Activated CD4-positive, alpha-beta T cell treated with anti-CD3 and anti-CD28 coated beads for 36 hours (primary cell): ENCODE measurements at places on chromosomes 13 and 19. TPM values are rescaled to one million over a fixed set of nuclear protein-coding genes. Genes with fewer than 3 reads are reported as not detected.

GRCh38 chr13:56351041-56351440 lies 789.7 kb upstream of the PRR20A start:
- no peaks in the 10 kb centered on the region for H3K36me3 ChIP-seq
- no peak overlapping the region for H3K27ac ChIP-seq
- no peaks in the 10 kb centered on the region for H3K4me1 ChIP-seq
- DNase-seq, result no peak
- H3K27me3 ChIP-seq, result no peaks in the 10 kb centered on the region
- H3K4me3 ChIP-seq, result no peak overlapping the region

DNA sequence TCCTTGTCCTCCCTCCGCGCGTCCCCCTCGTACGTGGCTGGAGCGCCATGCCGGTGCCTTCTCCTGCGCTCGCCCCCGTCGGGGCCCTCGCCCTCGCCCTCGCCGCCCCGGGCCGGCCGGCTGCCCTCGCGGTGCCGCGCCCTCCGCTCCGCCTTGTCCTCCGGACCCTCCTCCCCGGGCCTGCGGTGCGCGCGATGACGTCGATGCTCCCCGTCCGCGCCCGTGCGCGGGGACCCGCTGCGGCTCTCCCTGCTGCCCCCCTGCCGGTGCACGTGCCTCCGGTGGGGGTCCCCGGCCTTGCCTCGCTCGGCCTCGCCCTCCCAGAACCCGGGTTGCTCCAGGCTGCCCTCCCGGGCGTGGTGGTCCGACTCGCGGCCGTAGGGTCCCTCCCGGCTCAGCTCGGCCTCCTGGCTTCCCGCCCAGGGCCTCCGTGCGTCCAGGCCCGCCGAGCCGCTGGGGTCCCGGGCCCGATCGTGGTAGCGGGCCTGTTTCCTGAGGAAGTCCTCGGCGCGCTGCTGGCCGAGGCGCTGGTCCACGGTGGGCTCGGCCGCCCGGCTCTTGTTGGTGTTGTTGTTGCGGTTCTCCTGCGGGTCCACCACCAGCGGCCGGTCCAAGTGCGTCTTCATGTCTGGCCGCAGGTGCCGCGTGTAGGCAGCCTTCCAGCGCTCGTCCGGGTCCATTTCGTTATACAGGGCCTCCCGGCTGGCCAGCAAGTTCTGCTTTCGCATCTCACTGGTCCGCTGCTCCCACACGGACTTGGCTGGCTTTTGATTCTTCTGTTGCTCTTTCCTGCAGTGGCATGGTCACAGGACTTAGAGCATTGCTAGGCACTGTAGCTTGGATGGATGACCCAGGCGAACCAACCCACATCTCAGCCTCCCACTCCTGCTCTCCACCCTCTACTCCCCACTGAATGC lies 148.6 kb downstream of the IER2 start:
- H3K27ac ChIP-seq, result no peak overlapping the region
- H3K4me1 ChIP-seq, result peaks cover 5% of the 10 kb centered on the region
- peaks cover 39% of the 10 kb centered on the region for H3K27me3 ChIP-seq
- H3K4me3 ChIP-seq, result peak overlapping the region; percentile 12
- no peaks in the 10 kb centered on the region for H3K36me3 ChIP-seq
- no peak for DNase-seq

DNA sequence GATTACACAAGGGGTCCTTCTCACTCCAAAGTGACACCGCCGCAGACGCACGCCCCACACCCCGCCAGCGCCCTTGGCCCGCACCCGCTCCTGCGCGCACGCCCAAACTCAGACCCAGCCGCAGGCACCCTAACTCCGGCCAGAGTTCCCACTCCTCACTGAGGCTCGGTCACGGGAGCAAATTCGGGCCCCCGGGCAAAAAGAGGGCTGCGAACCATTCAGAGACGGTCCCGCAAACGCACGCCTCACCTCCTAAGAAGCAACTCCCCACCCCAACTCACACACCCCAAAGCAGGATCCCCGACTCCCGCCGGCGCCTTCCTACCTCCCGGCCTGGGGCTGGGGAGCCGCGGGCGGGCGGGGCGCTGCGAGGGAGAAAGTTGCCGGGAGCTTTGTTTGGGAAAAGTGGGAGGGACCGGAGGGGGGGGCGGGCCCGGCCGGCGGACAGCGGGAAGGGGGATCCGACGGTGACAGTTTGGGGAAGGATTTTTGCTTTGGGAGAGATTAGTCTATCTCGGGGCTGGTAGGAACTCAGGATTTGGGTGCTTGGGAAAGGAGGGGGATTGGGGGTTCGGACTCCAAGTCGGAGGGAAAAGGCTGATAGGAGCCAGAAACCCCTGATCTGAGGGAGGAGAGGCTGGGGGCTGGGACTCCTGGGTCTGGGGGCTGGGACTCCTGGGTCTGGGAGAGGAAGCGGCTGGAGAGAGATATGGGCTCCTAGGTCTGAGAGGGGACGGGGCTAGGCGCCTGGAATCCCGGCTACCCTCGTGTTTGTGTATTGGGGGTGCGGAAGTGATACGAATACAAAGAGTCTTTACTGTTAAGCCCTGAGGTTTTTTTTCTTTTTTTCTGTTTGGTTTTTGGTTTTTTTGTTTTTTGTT lies at the start of gene TEAD2:
Gene TEAD2 (minus strand): TSS at position 369 of the 881 bp plus-strand sequence. CDS start 2,341 bp downstream, outside the sequence.
- peak within 1 kb of the TSS; percentile 15 for H3K4me3 ChIP-seq
- H3K4me1 ChIP-seq, result peaks cover 11% of the 10 kb centered on the region
- H3K36me3 ChIP-seq, result no peaks in the 10 kb centered on the region
- peaks cover 23% of the 10 kb centered on the region for H3K27me3 ChIP-seq

GRCh38 chr13:51524829-51525566 lies 59.3 kb upstream of the WDFY2 start:
- no peak overlapping the region for H3K4me3 ChIP-seq
- H3K27ac ChIP-seq, result no peak overlapping the region
- no peaks in the 10 kb centered on the region for H3K36me3 ChIP-seq
- DNase-seq, result no peak
- H3K4me1 ChIP-seq, result peaks cover 8% of the 10 kb centered on the region

DNA sequence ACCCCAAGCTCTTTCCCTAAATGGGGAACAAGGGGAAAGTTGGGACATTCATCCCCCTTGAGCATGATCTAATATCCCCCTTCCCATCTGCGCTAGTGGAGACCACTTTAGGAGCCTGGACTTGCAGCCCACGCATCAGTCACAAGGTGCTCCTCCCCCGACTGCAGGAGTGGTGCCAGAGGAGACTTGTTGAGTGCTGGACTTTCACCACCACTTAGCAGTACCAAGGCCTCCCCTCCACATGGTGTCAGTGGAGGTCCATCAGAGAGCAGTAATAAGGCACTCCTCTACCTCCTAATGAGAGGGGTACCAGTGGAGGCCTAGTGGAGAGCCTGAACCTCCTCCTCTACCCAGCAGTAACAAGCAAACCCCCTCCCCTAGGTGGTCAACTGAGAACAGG lies 22.5 kb downstream of the CAB39L start:
- no peak overlapping the region for H3K4me3 ChIP-seq
- DNase-seq, result peak; percentile 46
- H3K27me3 ChIP-seq, result no peaks in the 10 kb centered on the region
- no peak overlapping the region for H3K27ac ChIP-seq
- no peaks in the 10 kb centered on the region for H3K4me1 ChIP-seq

GRCh38 chr13:51122868-51123566 lies 11.9 kb upstream of the C13orf42 start:
- peaks cover 11% of the 10 kb centered on the region for H3K4me1 ChIP-seq
- H3K36me3 ChIP-seq, result no peaks in the 10 kb centered on the region
- H3K27ac ChIP-seq, result no peak overlapping the region
- no peak overlapping the region for H3K4me3 ChIP-seq
- DNase-seq, result peak; percentile 41

GRCh38 chr19:30811397-30812098 lies 439.4 kb downstream of the ZNF536 start:
- H3K27me3 ChIP-seq, result peaks cover 7% of the 10 kb centered on the region
- no peaks in the 10 kb centered on the region for H3K4me1 ChIP-seq
- no peak for DNase-seq
- H3K4me3 ChIP-seq, result no peak overlapping the region
- no peak overlapping the region for H3K27ac ChIP-seq

- no peak overlapping the region for H3K4me3 ChIP-seq
- DNase-seq, result no peak
- no peaks in the 10 kb centered on the region for H3K27me3 ChIP-seq
- H3K36me3 ChIP-seq, result peaks cover 23% of the 10 kb centered on the region
These were observed 9.0 kb downstream of the SH3GL1 start for GRCh38 chr19:4391306-4391693.

- peaks cover 18% of the 10 kb centered on the region for H3K4me1 ChIP-seq
- H3K27ac ChIP-seq, result no peak overlapping the region
- no peak for DNase-seq
- H3K4me3 ChIP-seq, result no peak overlapping the region
- H3K36me3 ChIP-seq, result no peaks in the 10 kb centered on the region
These were observed 47.5 kb upstream of the MED4 start for GRCh38 chr13:48142436-48142835.

GRCh38 chr19:38473201-38473600 lies 39.7 kb downstream of the RYR1 start:
- H3K27ac ChIP-seq, result no peak overlapping the region
- DNase-seq, result no peak
- H3K4me1 ChIP-seq, result no peaks in the 10 kb centered on the region

DNA sequence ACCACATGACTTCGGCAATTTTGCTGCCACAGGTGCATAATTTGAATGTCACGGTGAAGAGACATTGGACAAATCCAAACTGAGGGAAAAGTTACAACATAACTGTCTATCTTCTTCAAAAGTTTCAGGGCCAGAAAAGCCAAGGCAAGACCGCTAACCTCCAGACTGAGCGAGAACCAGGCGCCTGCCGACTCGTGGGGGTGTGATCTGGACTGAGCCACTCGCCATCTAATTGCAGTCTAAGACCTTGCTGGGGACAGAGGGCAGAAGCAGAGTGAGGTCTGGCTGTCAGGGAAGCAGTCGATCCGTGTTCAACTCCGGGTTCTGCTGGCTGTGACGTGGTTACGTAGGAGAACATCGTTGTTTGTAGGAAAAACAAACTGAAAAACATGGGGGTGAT lies 88.6 kb downstream of the SPACA7 start:
- H3K36me3 ChIP-seq, result no peaks in the 10 kb centered on the region
- no peak overlapping the region for H3K27ac ChIP-seq
- H3K4me3 ChIP-seq, result no peak overlapping the region
- H3K4me1 ChIP-seq, result no peaks in the 10 kb centered on the region

DNA sequence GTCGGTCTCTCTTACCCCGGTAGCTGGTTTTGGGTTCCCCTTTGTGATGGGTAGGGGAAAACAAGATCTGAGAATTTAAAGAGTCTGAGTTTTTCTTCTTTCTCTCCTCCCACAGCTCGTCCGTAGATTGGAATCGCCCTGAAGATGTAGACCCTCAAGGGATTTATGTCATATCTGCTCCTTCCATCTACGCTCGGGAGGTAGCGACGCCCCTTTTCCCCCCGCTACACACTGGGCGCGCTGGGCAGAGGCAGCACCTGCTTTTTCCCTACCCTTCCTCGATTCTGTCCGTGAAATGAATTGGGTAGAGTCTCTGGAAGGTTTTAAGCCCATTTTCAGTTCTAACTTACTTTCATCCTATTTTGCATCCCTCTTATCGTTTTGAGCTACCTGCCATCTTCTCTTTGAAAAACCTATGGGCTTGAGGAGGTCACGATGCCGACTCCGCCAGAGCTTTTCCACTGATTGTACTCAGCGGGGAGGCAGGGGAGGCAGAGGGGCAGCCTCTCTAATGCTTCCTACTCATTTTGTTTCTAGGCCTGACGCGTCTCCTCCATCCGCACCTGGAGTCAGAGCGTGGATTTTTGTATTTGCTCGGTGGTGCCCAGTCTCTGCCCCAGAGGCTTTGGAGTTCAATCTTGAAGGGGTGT lies 7.1 kb upstream of the SELENOV start:
- peaks cover 18% of the 10 kb centered on the region for H3K4me1 ChIP-seq
- peaks cover 47% of the 10 kb centered on the region for H3K27me3 ChIP-seq
- peak overlapping the region; percentile 76 for H3K4me3 ChIP-seq
- H3K27ac ChIP-seq, result no peak overlapping the region
- no peaks in the 10 kb centered on the region for H3K36me3 ChIP-seq

GRCh38 chr13:114047358-114047881 lies 73.5 kb upstream of the C13orf46 start:
- DNase-seq, result no peak
- peaks cover 61% of the 10 kb centered on the region for H3K4me1 ChIP-seq
- H3K27me3 ChIP-seq, result no peaks in the 10 kb centered on the region
- H3K4me3 ChIP-seq, result no peak overlapping the region

GRCh38 chr19:5503598-5503997 lies 48.4 kb downstream of the ZNRF4 start:
- H3K4me3 ChIP-seq, result no peak overlapping the region
- peaks cover 5% of the 10 kb centered on the region for H3K27me3 ChIP-seq
- no peak for DNase-seq
- H3K36me3 ChIP-seq, result peaks cover 2% of the 10 kb centered on the region
- H3K27ac ChIP-seq, result no peak overlapping the region

- peaks cover 8% of the 10 kb centered on the region for H3K27me3 ChIP-seq
- H3K4me1 ChIP-seq, result no peaks in the 10 kb centered on the region
- no peak overlapping the region for H3K27ac ChIP-seq
- DNase-seq, result no peak
These were observed 18.5 kb downstream of the GPR42 start for GRCh38 chr19:35389192-35389861.

GRCh38 chr13:42102961-42103865 lies 54.8 kb downstream of the DGKH start:
- H3K27ac ChIP-seq, result no peak overlapping the region
- no peaks in the 10 kb centered on the region for H3K27me3 ChIP-seq

DNA sequence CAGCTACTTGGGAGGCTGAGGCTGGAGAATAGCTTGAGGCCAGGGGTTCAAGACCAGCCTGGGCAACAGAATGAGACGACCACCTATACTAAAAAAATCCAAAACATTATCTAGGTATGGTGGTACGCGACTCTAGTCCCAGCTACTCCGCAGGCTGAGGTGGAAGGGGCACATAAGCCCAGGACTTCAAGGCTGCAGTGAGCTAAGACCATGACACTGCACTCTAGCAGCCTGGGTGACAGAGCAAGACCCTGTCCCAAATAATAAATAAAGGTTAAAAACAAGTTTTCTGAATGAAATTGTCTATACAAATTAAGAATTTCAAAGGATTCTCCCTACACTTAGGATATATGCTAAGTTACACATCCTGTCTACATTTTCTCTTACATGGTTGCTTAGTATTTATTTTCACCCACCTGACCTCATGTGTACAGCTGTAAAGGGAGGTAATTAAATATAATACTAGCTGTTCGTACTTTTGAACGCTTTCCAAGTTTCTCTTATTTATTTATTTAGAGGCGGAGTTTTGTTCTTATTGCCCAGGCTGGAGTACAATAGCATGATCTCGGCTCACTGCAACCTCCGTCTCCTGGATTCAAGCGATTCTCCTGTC lies 1.6 kb downstream of the SLC25A30 start:
- H3K27me3 ChIP-seq, result no peaks in the 10 kb centered on the region
- H3K36me3 ChIP-seq, result no peaks in the 10 kb centered on the region
- H3K4me1 ChIP-seq, result peaks cover 23% of the 10 kb centered on the region

GRCh38 chr13:30535046-30535445 lies 69.3 kb upstream of the HMGB1 start:
- H3K36me3 ChIP-seq, result no peaks in the 10 kb centered on the region
- H3K27ac ChIP-seq, result no peak overlapping the region
- no peak overlapping the region for H3K4me3 ChIP-seq
- H3K27me3 ChIP-seq, result no peaks in the 10 kb centered on the region
- DNase-seq, result no peak

Gene SULT2B1
- total RNA-seq, result not detected

Gene ZNF358
- total RNA-seq, result 5.1 TPM

Gene SHANK1
- not detected for total RNA-seq

Gene PSG1
- not detected for total RNA-seq

Gene SWSAP1
- total RNA-seq, result 1.7 TPM

Gene ZIM2
- total RNA-seq, result not detected

Gene C1QTNF9
- total RNA-seq, result not detected

Gene RASIP1
- 0.67 TPM for total RNA-seq

Gene NLRP9
- total RNA-seq, result not detected

Gene DLL3
- total RNA-seq, result 0.94 TPM

Gene ZIC5
- total RNA-seq, result not detected
